H7 (cell line): ENCODE measurements at places on chromosomes 11 and 22. TPM values are rescaled to one million over a fixed set of nuclear protein-coding genes. Genes with fewer than 3 reads are reported as not detected.

GRCh38 chr22:44737406-44738346 is 14.7 kb upstream of the ARHGAP8 start:
- DNase-seq, result peak; percentile 86

DNA sequence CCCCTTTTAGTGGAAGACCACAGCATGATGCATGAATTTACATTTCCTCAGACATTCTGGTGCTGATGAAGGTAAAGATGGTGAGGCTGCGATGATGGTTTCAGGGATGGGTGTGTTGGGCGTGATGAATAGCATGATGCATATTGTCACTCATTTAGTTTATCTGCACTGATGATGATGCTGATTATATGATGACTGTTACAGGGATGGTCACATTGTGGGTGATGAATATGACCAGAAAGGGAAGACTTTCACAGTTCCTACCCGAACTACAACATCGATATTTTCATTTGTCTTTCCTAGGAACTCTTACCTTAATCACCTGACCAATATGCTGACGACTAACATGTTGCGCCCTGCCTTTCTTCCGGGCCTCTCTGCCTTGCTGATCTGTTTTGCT is 47.4 kb upstream of the EHF start:
- DNase-seq, result no peak

DNA sequence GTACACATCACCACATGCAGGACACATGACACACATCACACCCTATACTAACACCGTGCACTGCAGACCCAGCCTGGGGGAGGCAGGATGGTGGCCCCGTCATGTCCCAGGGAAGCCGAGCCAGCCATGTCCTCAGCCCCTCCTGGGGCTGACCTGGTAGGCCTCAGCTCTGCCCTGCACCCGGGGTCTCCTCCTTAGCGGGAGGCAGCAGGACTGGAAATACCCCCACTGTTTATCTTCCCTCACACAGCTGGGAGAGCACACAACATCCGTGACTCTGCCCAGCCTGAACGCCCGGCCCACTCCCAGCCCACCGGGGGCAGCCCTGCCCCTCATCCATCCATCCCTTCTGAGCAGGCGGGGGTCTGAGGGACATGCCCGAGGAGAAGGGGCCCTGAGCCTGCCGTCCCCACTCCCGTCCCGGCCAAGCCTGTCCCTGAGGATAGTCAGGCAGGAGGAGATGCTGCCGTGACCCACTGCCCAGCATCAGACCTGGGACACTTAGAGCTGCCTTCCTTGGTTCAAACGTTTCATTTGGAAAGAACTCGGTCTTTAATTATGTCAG is 945.0 kb downstream of the BRD1 start:
- DNase-seq, result no peak

GRCh38 chr11:23973244-23973643 is 523.6 kb upstream of the LUZP2 start:
- no peak for DNase-seq

- peak; percentile 71 for DNase-seq
Observed at GRCh38 chr11:2916892-2917645, 12.2 kb downstream of the PHLDA2 start.

CDKN1C gene
- total RNA-seq, result 58.4 and 60.9 TPM in 2 replicates

GAS2 gene
- total RNA-seq, result 1.7 and 2.0 TPM in 2 replicates

GRCh38 chr11:132408877-132409276 is 1038.5 kb downstream of the NTM start:
- no peak for DNase-seq

NAGA gene
- total RNA-seq, result 30.9 and 44.5 TPM in 2 replicates

DNA sequence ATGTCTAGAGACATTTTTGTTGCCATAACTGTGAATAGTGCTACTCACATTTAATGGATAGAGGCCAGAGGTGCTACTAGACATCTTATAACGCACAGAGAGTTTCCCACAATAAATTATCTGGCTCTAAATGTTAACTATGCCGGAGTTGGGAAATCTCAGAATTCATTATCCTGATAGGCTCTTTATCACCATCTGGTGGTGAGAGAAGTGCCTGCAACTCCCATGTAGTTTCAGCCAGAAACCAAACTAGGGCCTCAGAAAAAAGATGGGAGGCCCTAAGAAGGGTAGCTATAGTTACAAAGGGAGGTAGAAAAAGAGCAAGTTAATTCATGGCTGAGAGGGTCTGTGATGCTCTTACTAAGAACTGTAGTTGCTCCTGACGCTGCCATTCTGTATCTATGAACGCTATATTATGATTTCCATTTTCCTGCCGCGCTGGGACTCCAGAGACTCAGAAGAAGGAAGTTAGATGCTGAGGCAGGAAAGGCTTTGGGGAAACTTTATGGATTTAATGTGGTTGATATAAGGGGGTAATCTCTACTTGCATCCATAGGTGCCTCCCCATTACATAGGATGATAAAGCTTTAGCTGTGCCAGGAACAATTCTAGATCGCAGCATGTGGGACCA is 22.9 kb upstream of the MRPL17 start:
- DNase-seq, result peak; percentile 24

OR56B1 gene
- not detected in 2 replicates for total RNA-seq

DNA sequence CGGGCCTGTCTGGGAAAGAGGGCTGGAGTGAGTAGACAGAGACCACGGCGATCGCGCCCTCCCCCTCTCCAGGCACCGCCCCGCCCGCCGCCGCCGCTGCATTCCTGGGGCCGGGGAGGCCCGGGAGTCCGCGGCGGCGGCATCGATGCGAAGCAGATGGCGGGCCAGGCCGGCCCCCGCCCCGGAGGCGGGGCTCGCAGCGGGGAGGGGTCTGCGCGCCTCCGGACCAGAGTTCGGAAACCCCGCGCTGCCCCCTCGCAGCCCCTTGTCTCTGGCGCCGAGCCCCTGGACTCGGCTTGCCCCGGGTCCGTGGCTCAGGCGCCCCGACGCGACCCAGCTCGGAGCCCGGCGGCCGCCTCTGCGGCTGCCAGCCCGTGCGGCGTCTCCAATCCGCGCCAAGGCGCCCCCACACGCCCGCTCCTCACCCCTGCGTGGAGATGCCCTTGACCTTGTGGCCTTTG is 1.3 kb downstream of the SCARF2 start:
- peak; percentile 94 for DNase-seq

DNA sequence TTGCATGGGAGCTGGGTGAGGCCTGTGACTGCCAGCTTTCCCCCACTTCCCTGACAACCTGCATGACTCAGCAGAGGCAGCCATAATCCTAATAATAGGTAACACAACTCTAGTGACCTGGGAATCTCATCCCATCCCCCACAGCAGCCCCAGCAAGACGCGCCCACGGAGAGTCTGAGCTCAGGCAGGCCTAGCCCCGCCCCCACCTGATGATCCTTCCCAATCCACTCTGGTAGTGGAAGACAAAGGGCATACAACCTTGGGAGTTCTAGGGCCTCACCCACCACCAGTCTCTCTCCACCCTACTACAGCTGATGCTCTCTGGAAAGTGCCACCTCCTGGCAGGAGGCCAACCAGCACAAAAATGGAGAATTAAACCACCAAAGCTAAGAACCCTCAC is 60.3 kb downstream of the CWF19L2 start:
- peak; percentile 7 for DNase-seq

GDPD4 gene
- total RNA-seq, result not detected in 2 replicates

- no peak for DNase-seq
Observed at GRCh38 chr22:32826537-32826936, 25.0 kb downstream of the TIMP3 start.

- DNase-seq, result no peak
Observed at GRCh38 chr11:108838102-108838791, 173.4 kb downstream of the DDX10 start.

GRCh38 chr11:46281371-46281831 is 3.9 kb downstream of the CREB3L1 start:
- peak; percentile 67 for DNase-seq

DNA sequence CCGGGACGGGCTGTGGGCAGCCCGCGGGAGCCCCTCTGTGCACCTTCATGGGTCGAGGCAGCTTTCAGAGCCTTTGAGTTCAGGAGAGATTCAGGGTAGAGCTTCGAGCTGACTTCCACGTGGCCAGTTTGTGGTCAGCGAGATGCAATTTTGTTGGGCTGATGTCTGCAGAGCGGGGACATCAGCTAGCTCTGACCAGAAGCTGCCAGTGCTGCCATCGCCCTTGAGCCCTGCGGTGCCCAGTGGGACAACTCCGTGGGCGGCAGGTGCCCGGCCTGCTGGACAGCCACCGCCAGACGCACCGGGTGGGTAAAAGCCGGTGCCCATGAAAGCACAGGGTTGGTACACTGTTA is 719 bp downstream of the TALDO1 start:
- DNase-seq, result no peak

DNA sequence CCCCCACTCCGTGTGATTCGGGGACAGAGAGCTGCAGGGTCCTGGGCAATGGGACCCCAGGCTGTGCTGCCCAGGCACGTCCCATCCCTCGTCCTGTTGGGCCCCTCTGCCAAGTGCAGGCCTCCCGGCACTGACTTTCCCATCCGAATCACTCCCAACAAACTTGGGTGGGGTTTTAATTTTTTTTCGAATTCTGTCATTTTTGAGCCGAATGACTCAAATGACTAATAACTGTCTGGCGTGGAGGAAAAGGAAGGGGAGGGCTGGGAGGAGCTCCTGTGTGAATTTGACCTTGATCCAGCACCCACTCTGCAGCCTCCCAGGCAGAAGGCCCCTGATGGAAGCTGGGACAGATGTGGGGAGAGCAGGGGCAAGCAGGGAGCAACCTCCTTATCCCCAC is 1173.2 kb downstream of the BRD1 start:
- no peak for DNase-seq

GRCh38 chr11:104443387-104443786 is 279.4 kb upstream of the PDGFD start:
- DNase-seq, result no peak

DNA sequence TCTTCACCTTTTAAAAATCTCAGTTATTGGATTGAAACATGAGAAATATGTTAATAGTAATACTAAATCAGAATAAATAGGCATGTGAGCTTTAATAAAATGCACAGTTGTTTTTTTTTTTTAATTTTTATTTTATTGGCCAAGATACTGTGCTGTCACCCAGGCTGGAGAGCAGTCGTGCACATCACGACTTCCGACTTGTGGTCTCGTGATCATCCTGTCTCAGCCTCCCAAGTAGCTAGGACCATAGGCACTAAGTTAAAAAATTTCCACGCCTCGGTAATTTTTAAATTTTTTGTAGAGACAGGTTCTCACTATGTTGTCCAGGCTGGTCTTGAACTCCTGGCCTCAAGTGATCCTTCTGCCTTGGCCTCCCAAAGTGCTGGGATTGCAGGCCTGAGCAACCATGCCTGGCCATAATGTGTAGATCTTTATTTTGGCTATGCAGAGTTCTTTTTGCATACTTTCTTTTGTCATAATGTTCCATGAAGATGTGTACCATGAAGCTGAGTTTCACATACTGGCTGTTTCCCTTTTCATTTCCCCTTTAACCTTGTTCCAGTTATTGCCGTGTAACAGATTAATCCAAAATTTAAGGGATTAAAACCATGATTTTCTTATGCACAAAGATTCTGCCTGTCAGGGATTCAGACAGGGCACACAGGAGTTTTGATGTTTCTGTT is 16.0 kb downstream of the CAPRIN1 start:
- DNase-seq, result no peak

DNA sequence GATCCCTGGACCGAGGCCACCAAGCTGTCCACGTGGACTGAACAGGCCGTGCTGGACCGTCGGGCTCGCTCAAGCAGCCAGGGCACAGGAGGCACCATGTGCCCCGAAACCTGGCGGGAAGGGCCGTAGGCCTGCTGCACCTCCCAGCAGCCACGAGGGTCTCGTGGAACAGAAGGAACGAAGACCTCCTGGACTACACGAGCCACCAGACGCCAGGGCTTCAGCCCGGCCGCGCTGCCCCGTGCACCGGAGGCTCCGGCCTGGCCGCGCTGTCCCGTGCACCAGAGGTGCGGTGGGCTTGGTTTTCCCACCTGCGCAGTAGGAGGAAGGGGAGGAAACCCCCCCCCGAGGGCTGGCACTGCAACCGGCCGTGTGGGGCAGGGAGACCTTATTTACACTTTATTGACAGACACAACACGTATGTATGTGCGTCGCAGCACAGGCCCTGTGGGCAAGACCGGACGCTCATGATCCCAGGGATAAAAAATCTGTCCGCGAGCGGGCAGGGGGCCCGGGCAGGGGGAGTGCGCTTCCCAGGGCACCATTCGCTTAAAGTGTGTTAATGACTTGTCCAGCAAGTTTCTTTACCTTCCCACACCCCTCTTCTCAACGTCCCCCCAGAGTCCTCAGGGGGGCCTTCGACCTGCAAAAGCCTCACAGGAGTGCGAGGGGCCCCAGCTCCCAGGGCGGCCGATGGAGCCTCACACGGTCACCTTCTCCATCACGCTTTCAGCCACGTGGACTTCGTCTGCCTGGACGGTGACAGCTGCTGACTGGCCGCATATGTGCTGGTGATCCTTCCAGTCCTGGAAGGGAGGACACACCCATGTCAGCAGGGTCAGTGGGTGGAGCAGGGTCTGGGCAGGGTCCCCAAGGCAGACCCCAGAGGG is 7.0 kb downstream of the DRD4 start:
- peak; percentile 52 for DNase-seq

DDI1 gene
- not detected in 2 replicates for total RNA-seq
